ENCODE measurements at places on chromosomes 6 and 20.

DNA sequence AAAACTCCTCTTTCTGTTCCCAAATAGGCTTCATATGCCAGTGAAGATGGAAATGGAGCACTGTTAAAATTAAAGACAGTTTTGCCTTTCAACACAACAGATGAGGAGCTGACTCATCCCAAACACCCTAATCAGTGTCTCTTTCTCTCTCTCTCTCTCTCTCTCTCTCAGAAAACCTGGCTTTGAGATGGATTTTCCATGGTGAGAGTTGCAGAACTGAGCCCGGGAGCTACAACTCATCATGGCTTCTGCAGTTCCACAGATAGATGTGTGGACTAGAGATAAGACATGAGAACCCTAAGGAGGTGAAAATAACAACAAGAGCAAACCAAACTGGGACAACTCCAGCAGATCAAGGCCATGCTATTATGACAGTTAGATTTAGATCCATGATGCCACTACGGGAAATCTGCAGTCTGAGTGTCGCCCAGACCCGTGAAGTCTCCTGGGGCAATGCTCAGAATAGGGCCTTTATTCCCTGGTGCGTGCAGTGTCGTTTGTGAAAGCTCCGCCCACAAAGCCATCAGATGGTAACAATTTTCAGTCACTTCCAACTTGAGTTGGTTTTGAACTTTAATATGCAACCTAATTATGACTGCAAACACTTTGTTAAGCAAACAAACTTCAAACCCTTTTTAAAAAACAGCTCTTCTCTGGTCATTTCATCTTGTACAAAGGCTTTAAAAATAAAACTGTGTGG, 338.2 kb upstream of the PREP start:
- DNase-seq, result no peak

DNA sequence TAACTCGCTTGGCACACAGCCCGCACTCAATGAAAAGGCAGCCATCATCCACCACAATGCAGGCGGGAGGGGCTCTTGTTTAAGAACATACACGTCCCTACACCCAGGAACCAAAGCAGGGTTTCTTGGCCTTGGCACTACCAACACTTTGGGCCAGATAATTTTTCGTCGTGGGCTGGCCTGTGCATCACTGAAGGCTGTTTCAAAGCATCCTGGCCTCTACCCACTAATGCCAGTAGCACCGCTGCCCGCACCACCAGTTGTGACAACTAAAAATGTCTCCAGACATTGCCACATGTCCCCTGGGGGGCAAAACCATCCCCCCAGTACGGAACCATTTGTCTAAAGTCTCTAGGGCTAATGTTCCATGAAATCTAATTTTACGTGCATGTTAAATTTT, 13.0 kb downstream of the UQCC2 start:
- DNase-seq, result no peak

- DNase-seq, result no peak
These were observed 8.4 kb downstream of the MBOAT1 start for GRCh38 chr6:20203561-20204511.

DNA sequence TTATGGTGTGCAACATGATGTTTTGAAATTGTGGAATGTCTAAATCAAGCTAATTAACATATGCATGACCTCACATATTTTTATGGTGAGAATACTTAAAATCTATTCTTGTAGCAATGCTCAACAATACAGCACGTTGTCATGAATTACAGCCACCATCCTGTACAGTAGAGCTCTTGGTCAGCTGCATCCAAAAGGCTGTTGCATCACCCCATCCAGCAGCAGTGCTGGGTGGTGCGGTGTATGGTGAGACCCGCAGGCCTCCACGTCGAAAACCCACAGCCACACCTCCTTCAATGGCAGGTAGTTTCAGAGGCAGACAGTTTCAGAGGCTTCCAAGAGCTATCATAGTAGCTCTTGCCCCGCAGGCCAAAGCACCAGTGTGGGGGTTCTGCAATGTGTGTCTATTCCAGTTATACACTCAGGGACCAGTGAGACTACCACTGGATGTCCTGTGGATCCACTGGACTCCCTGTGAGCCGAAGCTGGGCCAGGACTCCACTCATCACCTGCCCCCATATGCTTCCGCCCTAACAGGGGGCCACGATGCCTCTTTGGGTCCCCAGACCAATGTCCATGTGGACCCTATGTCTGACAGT, 23.4 kb downstream of the PACSIN1 start:
- DNase-seq, result no peak

Measured in ureter (tissue), 1 donor.